ENCODE measurements at places on chromosomes 5 and 9.

- DNase-seq = no peak
Observed at GRCh38 chr5:143471666-143472464, 68.4 kb upstream of the NR3C1 start.

DNA sequence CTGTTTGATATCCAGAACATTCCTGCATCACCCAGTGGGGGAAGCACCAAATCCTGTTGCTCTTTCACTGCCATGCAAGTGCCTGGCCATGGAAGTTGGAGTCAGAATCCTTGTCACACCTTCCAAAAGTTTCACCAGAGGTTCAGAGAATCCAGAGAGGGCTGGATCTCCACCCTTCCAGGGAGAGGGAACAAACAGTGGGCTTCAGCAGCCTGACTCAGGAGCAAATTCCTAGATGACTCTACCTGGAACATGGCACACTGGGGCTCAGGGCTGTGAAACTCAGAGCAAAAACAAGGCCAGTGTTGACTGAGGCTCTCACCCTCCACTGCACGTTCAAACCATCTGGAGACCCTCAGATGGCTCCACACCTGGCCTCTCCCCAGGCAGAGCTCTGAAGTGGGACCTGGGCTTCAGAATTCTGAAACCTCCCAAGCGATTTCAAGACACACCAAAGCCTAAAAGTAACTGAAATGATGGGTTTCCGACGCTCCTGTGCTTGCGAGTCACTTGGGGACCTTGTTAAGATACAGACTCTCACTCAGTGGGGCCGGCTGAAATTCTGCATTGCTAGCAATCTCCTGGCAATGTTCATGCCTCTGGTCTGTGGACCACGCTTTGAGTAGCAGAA is 205.9 kb downstream of the AUH start:
- DNase-seq = no peak

- peak; percentile 13 for DNase-seq
Observed at GRCh38 chr5:129593525-129593924, 133.4 kb downstream of the ADAMTS19 start.

DNA sequence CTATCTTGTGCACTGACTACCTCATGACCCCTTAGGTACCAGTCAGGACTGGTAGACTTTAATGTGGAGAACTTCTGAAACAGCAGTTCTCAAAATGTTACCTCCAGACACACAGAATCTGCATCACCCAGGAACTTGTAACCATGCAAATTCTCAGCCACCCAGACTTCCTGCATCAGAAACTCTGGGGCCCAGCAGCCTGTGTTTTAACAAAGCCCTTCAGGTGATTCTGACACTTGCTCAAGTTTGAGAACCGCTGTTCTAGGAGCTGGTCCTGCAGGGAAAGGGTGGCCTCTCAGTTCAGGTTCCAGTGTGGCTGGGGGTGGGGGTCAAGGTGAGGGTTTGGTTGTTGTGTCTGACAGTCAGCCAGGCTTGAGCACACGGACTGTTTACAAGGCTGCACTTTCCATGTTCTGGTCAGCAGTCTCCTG is 28.4 kb downstream of the ZFP62 start:
- no peak for DNase-seq

- no peak for DNase-seq
Observed at GRCh38 chr5:34475249-34475966, 180.7 kb upstream of the RAI14 start.
